ENCODE measurements at places on chromosomes 11 and 22. TPM values are rescaled to one million over a fixed set of nuclear protein-coding genes. Genes with fewer than 3 reads are reported as not detected.

The ST14 gene
- total RNA-seq = 298 TPM

The FAM168A gene
- 46.0 TPM for total RNA-seq

The APOBEC3C gene
- 24.2 TPM for total RNA-seq

DNA sequence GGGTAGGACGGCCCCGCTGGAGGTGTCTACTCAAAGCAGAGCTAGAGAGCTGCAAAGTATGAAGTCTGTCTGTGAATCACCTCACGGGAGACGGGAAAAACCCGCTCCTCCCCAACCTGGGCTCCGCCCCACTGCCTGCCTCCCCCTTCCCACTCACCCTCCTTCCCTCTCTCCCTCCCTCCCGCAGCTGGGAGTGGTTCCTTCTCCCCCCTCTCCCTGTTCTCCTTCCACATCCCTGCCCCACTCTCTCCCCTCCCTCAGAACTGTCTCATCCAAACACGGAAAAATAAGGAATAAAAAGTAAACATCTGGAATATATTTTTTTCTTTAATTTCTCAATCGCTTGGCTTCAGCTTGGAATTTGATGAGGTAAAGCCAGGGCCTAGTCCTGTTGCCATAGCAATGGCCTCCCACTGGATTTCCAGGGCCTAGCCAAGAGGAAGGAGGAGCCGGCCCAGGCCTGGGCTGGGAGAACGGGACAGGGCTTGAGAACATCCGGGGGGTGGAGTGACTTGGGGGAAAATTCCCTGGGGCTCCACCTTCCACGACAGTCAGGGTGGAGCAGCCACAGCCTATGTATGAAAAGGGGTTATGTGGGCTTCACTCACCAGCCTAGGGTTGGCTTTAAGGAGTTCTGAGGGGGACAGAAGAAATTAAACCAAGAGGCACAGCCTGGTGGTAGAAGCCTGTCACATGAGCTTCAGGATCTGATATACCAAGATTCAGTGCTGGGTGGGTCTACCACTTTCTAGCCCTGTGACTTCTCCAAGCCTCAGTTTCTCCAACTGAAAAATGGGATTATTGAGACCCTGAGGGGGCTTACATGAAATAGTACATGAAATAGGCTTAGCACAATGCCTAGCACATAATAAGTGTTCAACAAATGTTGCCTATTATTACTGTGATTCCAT lies 2.2 kb downstream of the TNKS1BP1 start:
- DNase-seq = peak; percentile 65
- H3K4me3 ChIP-seq = no peak overlapping the region
- peaks cover 55% of the 10 kb centered on the region for H3K4me1 ChIP-seq

GRCh38 chr11:84218318-84218717 lies 932.2 kb upstream of the CCDC90B start:
- no peaks in the 10 kb centered on the region for H3K4me1 ChIP-seq
- H3K27ac ChIP-seq = no peak overlapping the region
- no peak for DNase-seq

- H3K36me3 ChIP-seq = no peaks in the 10 kb centered on the region
- peak overlapping the region; percentile 70 for H3K27ac ChIP-seq
- no peak overlapping the region for H3K4me3 ChIP-seq
- peaks cover 38% of the 10 kb centered on the region for H3K4me1 ChIP-seq
- peak; percentile 52 for DNase-seq
- H3K27me3 ChIP-seq = no peaks in the 10 kb centered on the region
Measured at GRCh38 chr11:63567044-63567840, 4.1 kb upstream of the PLAAT2 start.

DNA sequence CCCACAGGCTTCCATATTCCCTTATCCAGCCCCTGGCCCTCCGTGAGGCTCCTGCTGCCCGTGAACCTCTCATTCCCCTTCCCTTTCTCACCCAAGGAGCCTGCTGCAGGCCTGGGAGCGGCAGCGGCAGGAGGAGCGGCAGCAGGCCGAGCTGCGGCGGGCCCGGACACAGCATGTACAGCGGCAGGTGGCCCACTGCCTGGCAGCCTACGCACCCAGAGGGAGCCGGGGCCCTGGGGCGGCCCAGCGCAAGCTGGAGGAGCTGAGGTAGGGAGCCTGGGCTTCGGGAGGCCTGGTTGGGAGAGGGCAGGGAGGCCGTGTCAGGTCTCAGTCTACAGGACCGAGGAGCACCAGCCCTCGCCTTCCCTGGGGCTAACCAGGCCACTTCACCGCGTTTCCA lies 8.1 kb upstream of the SART1 start:
- no peak overlapping the region for H3K27ac ChIP-seq
- H3K36me3 ChIP-seq = no peaks in the 10 kb centered on the region
- no peak for DNase-seq
- H3K27me3 ChIP-seq = no peaks in the 10 kb centered on the region
- peaks cover 25% of the 10 kb centered on the region for H3K4me1 ChIP-seq
- H3K4me3 ChIP-seq = no peak overlapping the region

- no peaks in the 10 kb centered on the region for H3K36me3 ChIP-seq
- DNase-seq = no peak
- H3K4me3 ChIP-seq = no peak overlapping the region
- no peak overlapping the region for H3K27ac ChIP-seq
- H3K27me3 ChIP-seq = no peaks in the 10 kb centered on the region
Measured at GRCh38 chr11:132125988-132126871, 755.8 kb downstream of the NTM start.

DNA sequence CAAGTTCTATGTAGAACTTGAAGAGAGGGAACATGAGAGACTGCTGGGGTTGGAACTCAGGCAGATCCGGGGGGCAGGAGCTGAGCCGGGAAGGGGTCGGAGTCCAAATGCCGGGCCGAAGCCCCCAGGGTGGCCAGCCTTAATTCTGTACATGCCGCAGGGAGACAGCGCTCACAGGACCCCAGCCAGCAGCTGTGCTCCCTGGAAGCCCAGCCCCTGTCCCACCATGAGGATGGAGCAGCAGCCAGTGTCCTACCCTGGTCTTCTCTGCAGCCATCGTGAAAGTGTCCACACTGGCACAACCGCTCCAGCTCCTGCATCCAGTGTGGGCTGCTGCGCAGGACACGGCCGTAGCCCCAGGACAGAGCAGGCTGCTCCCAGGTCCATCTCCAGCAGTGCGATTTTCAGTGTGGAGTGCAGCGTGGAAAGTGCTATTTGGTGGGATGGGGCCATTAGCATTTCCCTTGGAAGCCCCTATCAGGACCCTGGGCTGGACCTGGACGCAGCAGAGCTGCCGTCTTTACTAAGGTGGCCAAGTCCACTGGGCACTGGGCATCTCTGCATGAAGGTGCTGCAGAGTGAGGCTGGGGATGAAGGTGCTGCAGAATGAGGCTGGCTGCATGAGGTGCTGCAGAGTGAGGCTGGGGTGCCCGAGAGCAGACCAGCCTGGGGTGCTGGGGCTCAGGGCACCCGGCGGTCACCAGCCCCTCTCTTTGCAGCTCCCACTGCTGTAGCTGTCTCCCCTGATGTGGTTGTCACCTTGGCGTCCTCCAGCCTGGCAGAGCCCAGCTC lies 737.4 kb downstream of the BRD1 start:
- no peak for DNase-seq
- no peak overlapping the region for H3K27ac ChIP-seq
- no peaks in the 10 kb centered on the region for H3K4me1 ChIP-seq
- no peaks in the 10 kb centered on the region for H3K36me3 ChIP-seq
- no peaks in the 10 kb centered on the region for H3K27me3 ChIP-seq

DNA sequence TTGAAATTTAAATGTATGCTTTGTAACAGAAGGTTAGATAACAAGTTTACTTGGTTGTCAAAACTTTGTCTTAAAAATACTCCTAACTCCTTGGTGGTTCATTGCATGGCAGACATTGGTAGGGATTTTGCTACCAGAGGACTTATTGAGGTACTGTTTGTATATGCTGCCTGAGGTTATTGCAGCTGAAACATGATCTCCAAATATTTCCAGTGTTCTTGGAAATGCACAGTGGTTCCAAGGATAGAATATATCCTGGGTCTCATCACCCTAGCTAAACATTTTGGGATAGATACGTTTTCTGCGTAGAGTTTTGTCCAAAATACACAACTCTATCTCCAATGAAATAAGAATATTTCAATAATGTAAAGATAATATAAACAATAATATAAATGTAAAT lies 109.2 kb downstream of the RAB38 start:
- no peak for DNase-seq
- H3K4me3 ChIP-seq = no peak overlapping the region
- H3K4me1 ChIP-seq = no peaks in the 10 kb centered on the region
- H3K36me3 ChIP-seq = no peaks in the 10 kb centered on the region

DNA sequence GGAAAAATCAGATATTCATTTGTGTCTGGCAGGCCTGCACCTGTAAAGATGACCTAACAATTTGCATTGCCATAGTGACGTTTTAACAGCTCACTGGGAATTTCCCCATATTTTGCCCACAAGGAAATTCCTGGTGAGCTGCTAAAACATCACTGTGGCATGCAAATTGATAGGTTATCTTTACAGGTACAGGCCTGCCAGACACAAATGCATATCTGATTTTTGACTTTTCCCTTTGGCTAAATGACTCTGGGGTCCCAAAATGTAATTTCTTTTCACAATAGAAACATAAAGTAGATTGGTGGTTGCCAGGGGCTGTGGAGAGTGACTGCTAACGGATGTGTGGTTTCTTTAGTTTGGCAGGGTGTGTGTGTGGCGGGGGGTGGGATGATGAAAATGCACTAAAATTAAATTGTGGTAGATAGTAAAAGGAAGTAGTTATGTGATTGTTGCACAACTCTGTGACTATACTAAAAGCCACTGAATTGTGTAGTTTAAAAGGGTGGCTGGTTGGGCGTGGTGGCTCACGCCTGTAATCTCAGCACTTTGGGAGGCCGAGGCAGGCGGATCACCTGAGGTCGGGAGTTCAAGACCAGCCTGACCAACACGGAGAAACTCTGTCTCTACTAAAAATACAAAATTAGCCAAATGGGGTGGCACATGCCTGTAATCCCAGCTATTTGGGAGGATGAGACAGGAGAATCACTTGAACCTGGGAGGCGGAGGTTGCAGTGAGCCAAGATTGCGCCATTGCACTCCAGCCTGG lies 18.5 kb upstream of the FEZ1 start:
- peak overlapping the region; percentile 74 for H3K27ac ChIP-seq
- peaks cover 13% of the 10 kb centered on the region for H3K4me1 ChIP-seq
- DNase-seq = peak; percentile 59
- H3K27me3 ChIP-seq = no peaks in the 10 kb centered on the region
- H3K36me3 ChIP-seq = no peaks in the 10 kb centered on the region
- no peak overlapping the region for H3K4me3 ChIP-seq

DNA sequence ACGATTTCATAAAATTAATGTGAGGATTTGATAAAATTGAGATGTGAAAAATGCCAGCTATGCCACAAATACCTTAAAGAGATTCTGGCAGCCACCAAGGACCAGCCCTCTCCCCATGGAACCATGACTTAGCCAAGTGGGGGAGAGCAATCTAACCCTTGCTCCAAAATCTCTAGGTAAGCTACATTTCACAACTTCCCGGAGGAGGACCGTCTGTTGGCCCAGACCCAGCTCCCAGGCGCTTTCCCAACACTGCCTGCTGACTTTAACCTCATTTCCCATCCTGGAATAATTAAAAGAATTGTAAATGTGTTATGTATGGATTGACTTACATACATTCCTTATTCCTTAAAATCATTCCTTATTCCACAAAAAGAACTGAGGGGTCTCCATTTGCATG lies 47.5 kb upstream of the TENM4 start:
- no peak overlapping the region for H3K4me3 ChIP-seq
- H3K27me3 ChIP-seq = no peaks in the 10 kb centered on the region
- no peaks in the 10 kb centered on the region for H3K36me3 ChIP-seq
- no peak for DNase-seq
- no peaks in the 10 kb centered on the region for H3K4me1 ChIP-seq
- no peak overlapping the region for H3K27ac ChIP-seq

GRCh38 chr11:36357831-36358230 lies 61.7 kb downstream of the PRR5L start:
- no peaks in the 10 kb centered on the region for H3K36me3 ChIP-seq
- H3K27me3 ChIP-seq = no peaks in the 10 kb centered on the region
- H3K27ac ChIP-seq = no peak overlapping the region
- no peak overlapping the region for H3K4me3 ChIP-seq

GRCh38 chr11:6307876-6308275 lies 12.4 kb downstream of the CAVIN3 start:
- no peak for DNase-seq
- no peaks in the 10 kb centered on the region for H3K36me3 ChIP-seq
- H3K4me1 ChIP-seq = no peaks in the 10 kb centered on the region

GRCh38 chr11:79896258-79896657 lies 455.4 kb upstream of the TENM4 start:
- H3K27ac ChIP-seq = no peak overlapping the region
- no peak overlapping the region for H3K4me3 ChIP-seq
- no peak for DNase-seq

DNA sequence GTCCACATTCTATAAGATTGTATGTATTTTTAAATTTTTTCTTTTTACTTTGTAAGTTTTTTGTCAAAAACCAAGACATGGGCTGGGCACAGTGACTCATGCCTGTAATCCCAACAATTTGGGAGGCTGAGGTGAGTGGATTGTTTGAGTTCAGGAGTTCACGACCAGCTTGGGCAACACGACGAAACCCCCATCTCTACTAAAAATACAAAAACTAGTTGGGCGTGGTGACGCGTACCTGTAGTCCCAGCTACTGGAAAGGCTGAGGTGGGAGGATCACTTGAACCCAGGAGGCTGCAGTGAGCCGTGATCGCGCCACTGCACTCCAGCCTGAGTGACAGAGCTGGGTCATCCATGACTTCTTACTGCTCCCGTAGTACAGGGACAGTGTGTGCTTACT lies 84.8 kb upstream of the PRDM11 start:
- H3K36me3 ChIP-seq = no peaks in the 10 kb centered on the region
- no peaks in the 10 kb centered on the region for H3K4me1 ChIP-seq
- no peak overlapping the region for H3K27ac ChIP-seq
- H3K27me3 ChIP-seq = no peaks in the 10 kb centered on the region

DNA sequence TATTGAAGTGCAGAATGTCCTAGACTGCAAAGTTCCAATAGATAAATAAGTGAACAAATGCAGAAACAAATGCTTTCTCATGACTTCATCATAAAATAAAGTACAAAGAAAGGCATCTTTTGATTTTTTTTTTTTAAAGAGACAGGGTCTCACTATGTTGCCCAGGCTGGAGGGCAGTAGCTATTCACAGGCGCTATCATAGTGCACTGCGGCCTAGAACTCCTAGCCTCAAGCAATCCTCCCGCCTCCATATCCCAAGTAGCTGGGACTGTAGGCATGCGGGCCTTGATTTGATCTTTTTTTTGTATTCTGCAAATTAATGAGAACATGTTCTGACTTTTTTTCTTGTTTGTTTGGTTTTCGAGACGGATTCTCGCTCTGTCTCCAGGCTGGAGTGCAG lies 2.4 kb downstream of the ARCN1 start:
- peaks cover 1% of the 10 kb centered on the region for H3K36me3 ChIP-seq
- H3K4me3 ChIP-seq = no peak overlapping the region
- H3K4me1 ChIP-seq = peaks cover 18% of the 10 kb centered on the region

GRCh38 chr11:86119077-86119476 lies 50.2 kb upstream of the PICALM start:
- DNase-seq = no peak
- H3K4me3 ChIP-seq = no peak overlapping the region
- H3K27me3 ChIP-seq = no peaks in the 10 kb centered on the region
- H3K36me3 ChIP-seq = no peaks in the 10 kb centered on the region
- no peak overlapping the region for H3K27ac ChIP-seq

- H3K4me3 ChIP-seq = no peak overlapping the region
- no peaks in the 10 kb centered on the region for H3K27me3 ChIP-seq
- H3K27ac ChIP-seq = no peak overlapping the region
Measured at GRCh38 chr11:19430346-19430745, 189.6 kb upstream of the E2F8 start.

GRCh38 chr11:80239217-80239616 lies 798.4 kb upstream of the TENM4 start:
- no peaks in the 10 kb centered on the region for H3K27me3 ChIP-seq
- H3K36me3 ChIP-seq = no peaks in the 10 kb centered on the region

- no peak overlapping the region for H3K27ac ChIP-seq
- no peaks in the 10 kb centered on the region for H3K36me3 ChIP-seq
- H3K4me1 ChIP-seq = peaks cover 27% of the 10 kb centered on the region
- DNase-seq = no peak
- no peaks in the 10 kb centered on the region for H3K27me3 ChIP-seq
Measured at GRCh38 chr11:47109051-47109726, 67.5 kb downstream of the ARFGAP2 start.

All from Caco-2 (cell line).